ENCODE measurements at places on chromosomes 6 and 20.
A peak's percentile ranks its signal among the peaks of the same experiment; 100 is the strongest.

DNA sequence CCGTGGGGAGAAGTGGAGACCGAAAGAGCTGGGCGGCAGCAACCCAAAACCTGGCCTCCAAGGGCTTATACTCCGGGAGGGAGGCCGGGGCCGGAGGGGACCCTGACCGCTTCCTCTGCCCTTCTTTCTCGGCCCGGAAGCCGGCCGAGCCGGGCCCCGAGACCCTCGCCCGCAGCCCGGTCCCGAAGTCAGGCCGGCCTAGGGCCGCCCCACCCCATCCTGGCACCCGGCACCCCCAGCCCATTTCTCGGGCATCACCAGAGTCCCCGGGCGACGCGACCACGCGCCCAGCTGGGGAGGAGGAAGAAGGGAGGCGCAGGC lies 572 bp upstream of the ZDHHC14 start:
- DNase-seq, result no peak

GRCh38 chr6:20706939-20707485 lies 172.8 kb downstream of the CDKAL1 start:
- DNase-seq, result no peak

GRCh38 chr6:144406796-144407195 lies 121.7 kb downstream of the UTRN start:
- DNase-seq, result no peak

GRCh38 chr6:108782179-108783041 lies 65.8 kb upstream of the ARMC2 start:
- DNase-seq, result peak; percentile 12

- no peak for DNase-seq
These were observed 173.6 kb downstream of the ANKRD60 start for GRCh38 chr20:58054780-58055373.

- DNase-seq, result no peak
These were observed 172.6 kb downstream of the VEGFA start for GRCh38 chr6:43942616-43943015.

GRCh38 chr6:142838821-142839685 lies 105.9 kb downstream of the HIVEP2 start:
- no peak for DNase-seq

GRCh38 chr6:162116902-162117525 lies 610.6 kb downstream of the PRKN start:
- no peak for DNase-seq

- DNase-seq, result no peak
These were observed 88.3 kb downstream of the DLL1 start for GRCh38 chr6:170202416-170203135.

All from amygdala (tissue), 56 donors.